ENCODE measurements at places on chromosomes 4 and X. TPM values are rescaled to one million over a fixed set of nuclear protein-coding genes. Genes with fewer than 3 reads are reported as not detected.
A peak's percentile ranks its signal among the peaks of the same experiment; 100 is the strongest.

DNA sequence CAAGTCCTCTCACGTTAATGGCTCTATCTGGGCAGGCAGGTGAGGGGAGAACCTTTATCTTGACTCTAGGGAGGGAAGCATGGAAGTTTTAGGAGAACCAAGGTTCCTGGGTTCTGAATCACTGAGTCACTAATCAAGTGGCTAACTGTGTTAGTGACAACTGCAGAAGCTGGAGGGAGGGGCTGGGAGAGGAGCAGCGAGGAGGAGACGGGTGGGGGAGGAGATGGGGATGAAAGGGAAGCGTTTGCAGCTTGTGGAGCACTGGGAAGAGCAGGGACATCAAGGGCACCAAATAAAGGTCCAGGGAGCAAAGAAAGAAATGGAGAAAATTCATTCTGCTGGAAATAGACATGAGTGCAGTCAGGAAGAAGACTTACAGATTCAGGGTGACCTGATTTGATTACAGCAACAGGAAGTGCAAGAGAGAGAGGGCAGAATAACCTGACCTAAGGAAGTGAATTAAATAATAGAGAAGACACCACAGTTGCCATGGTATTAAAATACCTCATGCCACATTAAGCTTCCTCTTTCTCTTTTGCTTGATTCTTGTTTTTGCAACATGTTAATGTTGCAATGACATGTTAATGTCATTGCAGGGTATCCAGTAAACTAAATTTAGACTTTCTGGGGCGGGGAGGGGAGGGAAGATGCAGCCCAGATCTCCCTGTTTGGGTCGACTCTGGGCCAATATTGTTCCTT is 4.5 kb upstream of the SETD7 start:
- H3K27me3 ChIP-seq, result peaks cover 2% of the 10 kb centered on the region
- no peaks in the 10 kb centered on the region for H3K36me3 ChIP-seq
- peaks cover 30% of the 10 kb centered on the region for H3K4me1 ChIP-seq
- H3K27ac ChIP-seq, result peak overlapping the region; percentile 79
- DNase-seq, result no peak

- peaks cover 6% of the 10 kb centered on the region for H3K4me1 ChIP-seq
- peaks cover 3% of the 10 kb centered on the region for H3K36me3 ChIP-seq
- DNase-seq, result no peak
- H3K4me3 ChIP-seq, result no peak overlapping the region
- peaks cover 8% of the 10 kb centered on the region for H3K27me3 ChIP-seq
- H3K27ac ChIP-seq, result no peak overlapping the region
Measured at GRCh38 chrX:132853040-132853439, 105.4 kb downstream of the HS6ST2 start.

GRCh38 chrX:118459494-118459893 is 36.1 kb upstream of the DOCK11 start:
- H3K36me3 ChIP-seq, result no peaks in the 10 kb centered on the region
- no peak overlapping the region for H3K27ac ChIP-seq
- H3K4me1 ChIP-seq, result peaks cover 3% of the 10 kb centered on the region
- H3K27me3 ChIP-seq, result no peaks in the 10 kb centered on the region
- H3K4me3 ChIP-seq, result no peak overlapping the region

- no peaks in the 10 kb centered on the region for H3K36me3 ChIP-seq
- DNase-seq, result peak; percentile 28
Measured at GRCh38 chrX:39577985-39578869, 519.5 kb downstream of the BCOR start.

Gene ZAR1
- not detected for total RNA-seq

Gene MMRN1
- 0.28 TPM for total RNA-seq

- H3K36me3 ChIP-seq, result peaks cover 12% of the 10 kb centered on the region
- no peaks in the 10 kb centered on the region for H3K27me3 ChIP-seq
- H3K4me3 ChIP-seq, result no peak overlapping the region
- H3K4me1 ChIP-seq, result peaks cover 14% of the 10 kb centered on the region
- DNase-seq, result no peak
Measured at GRCh38 chrX:110089656-110090403, 86.9 kb downstream of the TMEM164 start.

All from activated naive CD8-positive, alpha-beta T cell treated with anti-CD3 and anti-CD28 coated beads, Interleukin-2, amount 10 ng/mL, durations not matched to agents 7 days and 5 days (primary cell).